ENCODE measurements at places on chromosomes 2 and 18.

DNA sequence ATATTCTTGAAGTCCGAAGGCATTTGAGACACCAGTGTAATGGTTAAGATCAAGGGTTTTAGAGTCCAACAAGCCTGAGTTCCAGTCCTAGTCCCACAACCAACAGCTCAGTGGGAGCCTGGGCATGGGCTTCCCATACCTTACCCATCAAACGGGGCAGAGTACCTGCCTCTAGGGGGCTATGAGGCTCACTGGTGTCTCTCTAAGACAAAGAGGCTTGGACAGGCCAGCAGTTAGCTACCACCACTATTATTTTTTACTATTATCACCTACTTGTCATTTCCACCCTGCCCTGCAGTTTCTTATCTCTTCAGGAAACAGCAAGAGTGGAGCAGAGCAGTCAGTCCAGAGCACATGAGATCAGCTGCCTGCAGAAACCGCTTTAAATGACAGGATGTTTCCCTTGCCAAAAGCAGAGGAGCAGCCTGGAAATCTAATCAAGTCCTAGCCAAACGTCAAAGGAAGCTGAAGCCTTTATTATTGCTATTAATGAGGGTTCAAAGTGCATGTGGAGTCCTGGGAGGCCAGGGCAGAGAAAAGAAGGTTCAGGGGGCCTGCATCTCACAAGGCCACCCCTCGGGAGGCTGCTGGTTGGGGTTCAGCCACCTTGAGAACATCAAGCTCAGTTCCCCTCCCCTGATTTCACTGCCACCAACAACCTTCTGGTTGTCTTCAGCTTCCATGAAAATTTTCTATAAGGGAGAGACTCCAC, 66.6 kb downstream of the STPG4 start:
- DNase-seq, result no peak

- no peak for DNase-seq
These were observed 109.8 kb downstream of the ESCO1 start for GRCh38 chr18:21490748-21491147.

DNA sequence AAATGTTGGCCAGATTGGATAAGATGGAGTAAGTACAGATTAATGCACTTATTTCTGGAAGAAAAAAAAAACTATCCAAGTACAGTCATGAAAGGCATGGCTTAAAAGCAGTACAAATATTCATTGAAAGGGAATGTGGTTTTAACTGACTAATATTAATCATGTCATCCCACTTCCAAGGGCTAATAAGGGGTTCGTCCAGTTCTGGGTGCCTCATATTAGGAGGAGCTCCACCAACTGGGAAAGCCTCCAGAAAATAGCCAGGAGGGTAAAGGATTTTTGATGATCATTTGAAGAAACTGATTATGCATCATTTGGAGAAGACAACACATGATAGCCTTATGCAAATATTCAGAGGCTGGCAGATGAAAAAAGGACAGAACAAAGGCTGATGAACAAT, 115.2 kb upstream of the ARL5A start:
- DNase-seq, result no peak

- no peak for DNase-seq
These were observed 4.0 kb downstream of the NEU4 start for GRCh38 chr2:241812730-241813643.

GRCh38 chr2:109126501-109126860, 2.5 kb upstream of the SH3RF3 start:
- no peak for DNase-seq

GRCh38 chr2:68748568-68748967, 14.0 kb downstream of the ARHGAP25 start:
- DNase-seq, result no peak

DNA sequence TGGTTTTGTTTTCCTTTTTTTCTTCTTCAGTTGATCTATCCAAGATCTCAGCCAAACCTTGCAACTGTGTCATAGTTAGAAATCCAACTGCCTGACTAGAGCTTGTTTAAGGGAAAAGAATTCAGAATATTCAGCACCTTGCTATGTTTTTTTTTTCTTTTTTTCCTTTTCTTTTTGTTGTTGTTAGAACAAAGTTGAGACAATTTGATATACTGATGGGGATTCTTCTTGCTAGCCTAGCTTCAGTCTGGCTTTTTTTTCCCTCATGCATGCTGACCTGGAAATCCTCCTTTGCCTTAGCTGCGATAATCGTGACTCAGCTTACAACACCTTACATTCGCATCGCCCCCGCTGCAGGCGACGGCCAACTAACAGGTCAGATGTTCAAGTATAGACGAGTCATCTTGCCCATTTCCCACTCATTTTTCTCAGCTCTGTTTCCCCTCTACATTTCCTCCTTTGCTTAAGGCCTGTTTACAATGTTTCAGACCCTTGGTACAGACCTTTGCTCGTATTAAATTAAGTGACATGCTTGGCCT, 487.2 kb upstream of the RAB12 start:
- DNase-seq, result no peak

- no peak for DNase-seq
These were observed 863 bp downstream of the ECEL1 start for GRCh38 chr2:232486558-232487384.

GRCh38 chr2:181372646-181373040, 84.5 kb upstream of the ITGA4 start:
- DNase-seq, result no peak

DNA sequence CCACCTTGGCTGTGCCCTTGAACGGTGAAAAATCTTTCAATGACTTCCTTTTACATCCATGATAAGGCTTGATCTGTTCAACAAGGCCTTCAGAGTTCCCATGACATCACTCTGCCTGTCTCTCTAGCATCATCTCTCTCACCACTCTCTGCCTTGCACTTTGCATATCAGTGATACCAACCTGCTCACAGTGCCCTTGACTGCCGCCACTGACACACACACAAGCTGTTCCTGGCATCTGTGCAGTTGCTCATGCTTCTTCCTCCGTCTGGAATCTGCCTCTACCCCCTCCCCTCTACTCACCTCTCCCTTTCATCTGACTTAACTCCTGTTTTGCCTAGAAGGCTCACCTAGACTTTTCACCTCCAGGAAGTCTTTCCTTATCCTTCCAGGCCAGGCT, 79.1 kb upstream of the SEC11C start:
- DNase-seq, result no peak

GRCh38 chr2:222622910-222623309, 33.0 kb downstream of the FARSB start:
- DNase-seq, result no peak

DNA sequence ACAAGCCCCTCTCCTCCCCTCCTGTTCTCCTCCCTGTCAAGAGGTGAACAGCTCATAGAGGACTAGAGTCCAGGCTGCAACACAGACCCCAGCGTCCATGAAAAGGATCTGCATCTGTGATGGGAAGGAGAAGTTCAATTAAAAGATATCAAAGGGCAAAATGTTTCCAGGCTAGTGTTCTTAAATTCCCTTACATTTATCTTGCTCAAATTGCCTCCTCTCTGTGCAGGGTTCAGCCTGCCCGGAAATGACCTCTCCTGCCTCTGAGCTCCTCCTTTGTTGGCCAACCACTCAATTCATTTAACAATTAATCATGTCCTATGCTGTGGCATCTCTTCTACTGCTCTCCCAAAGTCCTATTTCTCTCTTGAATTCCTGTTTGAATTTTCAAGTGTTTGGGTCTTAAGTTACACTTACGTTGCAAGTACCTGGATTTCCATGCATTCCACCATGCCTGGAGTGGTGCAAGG, 105.3 kb downstream of the TSN start:
- DNase-seq, result no peak

DNA sequence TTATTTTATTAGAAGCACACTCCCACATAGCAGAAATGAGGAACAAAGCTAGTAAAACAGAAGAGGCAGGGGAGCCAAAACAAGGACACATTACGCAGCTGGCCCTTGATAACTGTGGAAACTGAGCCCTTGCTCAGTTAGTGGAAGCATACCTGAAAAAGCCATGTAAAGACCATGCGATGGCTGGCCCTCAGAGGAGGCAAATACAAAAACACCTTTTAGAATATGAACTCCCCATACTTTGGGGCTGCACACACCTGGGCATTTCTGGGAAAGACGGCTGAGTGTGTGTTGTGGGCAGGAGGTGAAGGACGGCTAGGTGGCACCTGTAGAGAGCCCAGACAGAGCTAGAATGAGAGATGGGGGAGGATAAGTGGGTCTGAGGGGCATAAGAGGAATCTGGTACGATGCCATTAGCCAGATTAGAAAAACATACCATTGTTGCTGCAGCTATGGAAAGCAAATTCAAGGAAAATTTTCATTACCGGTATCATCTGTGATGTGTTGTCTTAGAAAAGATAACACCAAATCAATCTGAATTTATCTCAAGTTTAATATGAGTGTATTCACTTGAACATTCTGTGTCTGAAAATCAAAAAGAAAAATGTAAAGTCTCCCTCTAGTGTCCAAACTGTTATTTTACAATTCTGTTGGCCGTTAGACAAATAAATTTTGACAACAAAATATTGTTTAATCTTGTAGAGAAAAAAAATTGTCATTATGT, 45.2 kb upstream of the SULT1C3 start:
- DNase-seq, result no peak

DNA sequence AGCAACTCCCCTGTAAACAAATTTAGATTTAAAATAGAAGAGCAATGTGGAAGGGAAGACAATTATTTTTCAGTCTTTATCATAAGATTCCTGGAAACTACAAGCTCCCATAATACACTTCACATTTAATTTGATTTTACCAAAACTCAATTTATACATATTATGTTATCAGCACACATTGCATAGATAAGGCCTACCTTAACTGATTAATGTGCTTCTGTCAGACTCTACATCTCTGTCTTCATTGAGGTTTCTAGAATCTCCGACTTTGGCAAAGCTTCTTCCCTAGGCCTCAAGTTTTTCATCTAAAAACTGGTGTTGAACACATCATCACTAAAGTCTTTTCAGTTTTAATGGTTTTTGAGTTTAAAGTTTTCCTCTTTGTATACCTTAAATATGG, 366.1 kb downstream of the CLIP4 start:
- no peak for DNase-seq

GRCh38 chr2:151138507-151138906, 123.2 kb downstream of the RBM43 start:
- DNase-seq, result no peak

DNA sequence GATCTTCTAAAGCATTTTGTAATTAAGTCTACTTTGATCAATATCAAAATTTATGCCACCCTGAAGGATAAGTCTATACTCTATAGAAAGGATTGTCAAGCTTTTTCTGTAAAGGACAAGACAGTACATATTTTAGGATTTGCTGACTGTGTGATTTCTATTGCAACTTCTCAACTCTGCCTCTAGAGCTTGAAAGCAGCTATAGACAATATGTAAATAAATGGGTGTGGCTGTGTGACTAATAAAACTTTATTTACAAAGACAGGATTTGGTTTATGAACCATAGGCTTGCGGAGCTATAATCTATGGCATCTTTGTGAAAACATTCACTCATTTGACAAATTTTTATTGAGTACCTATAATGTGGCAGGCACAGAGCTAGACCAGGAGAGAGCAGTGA, 18.4 kb downstream of the UPP2 start:
- DNase-seq, result no peak

- no peak for DNase-seq
These were observed 106.5 kb upstream of the ETAA1 start for GRCh38 chr2:67290451-67291290.

- DNase-seq, result no peak
These were observed 12.9 kb upstream of the TEX51 start for GRCh38 chr2:126885751-126886210.

DNA sequence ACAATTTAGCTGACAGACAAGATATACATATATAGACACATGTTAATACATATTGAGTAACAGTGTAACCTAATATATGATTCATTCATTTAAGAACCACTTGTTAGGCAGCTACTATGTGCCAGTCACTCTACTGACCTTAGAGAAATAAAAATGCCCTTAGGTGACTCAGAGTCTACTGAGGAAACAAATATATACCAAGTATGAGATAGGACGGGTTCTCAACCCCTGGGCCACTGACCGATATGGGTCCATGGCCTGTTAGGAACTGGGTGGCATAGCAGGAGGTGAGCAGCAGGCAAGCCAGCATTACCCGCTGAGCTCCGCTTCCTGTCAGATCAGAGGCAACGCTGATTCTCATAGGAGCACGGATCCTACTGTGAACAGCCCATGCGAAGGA, 14.8 kb downstream of the STRN start:
- no peak for DNase-seq

DNA sequence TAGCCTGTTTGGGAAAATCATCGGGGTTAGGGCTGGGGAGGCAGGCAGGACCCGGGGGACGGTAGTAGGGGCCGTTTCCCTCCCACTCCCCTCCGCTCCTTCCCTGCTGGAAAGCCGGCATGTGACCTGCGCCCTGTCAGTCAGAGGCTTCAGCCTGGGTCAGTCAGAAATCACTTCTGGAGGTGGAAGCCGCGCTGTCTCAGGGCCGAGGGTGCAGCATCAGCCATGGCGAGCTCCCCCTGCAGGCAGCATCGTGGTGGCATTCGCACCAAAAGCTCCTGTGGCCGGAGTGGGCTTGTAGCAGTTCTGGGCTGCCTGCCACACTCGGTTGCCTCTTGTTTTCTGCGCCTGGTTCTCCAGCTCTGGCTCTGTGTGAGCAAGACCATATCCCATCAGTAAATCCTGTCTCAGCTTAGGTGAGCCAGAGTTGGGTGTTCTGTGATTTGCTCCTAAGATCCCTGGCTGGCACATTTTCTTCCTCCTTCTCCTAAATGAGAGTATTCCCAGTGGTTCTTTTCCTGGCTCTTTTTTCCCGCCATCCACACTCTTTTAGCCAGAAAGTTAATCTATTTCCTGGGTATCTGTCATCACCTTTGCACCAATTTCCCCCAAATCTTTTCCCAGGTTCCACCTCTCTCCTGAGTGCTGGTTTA, 123.9 kb upstream of the CD302 start:
- peak; percentile 58 for DNase-seq

- no peak for DNase-seq
These were observed 49.4 kb upstream of the KCNF1 start for GRCh38 chr2:10862330-10862729.

DNA sequence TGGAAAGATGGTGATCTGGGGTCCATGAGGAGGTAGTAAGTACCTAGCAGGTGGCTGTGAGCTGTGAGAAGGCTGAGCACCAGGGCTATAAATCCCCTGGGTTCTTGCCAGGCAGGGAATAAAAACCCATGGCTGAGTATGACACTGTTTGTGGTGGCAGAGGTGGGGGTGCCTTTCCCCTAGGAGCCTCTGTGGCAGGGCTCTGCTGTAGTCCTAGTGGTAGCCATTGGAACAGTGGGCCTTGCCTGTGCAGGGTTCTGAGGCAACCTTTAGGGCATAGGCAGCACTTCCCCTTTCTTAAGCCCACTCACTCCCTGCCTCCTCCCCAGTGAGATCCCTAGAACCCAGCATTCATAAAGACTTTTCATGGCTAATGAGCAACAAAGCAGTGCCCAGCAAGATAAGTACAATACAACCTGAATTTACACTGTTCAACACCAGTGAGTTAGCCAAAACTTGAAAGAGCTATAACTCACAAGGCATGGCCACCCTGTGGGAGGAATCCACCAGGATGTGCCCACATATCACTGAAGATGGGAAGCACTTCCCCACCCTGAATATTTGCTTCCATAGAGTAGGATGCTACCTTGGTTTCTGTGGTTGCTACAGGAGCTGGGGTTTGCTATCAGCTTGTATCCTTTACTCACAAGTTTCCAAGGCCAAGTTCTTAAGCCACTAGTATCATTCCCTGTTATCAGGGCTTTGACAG, 100.9 kb upstream of the NEUROD1 start:
- DNase-seq, result no peak
